Cardiac fibroblast (primary cell): ENCODE measurements at places on chromosomes 5 and 9.

GRCh38 chr9:115261656-115262081, 143.7 kb upstream of the TNC start:
- peak; percentile 49 for DNase-seq

DNA sequence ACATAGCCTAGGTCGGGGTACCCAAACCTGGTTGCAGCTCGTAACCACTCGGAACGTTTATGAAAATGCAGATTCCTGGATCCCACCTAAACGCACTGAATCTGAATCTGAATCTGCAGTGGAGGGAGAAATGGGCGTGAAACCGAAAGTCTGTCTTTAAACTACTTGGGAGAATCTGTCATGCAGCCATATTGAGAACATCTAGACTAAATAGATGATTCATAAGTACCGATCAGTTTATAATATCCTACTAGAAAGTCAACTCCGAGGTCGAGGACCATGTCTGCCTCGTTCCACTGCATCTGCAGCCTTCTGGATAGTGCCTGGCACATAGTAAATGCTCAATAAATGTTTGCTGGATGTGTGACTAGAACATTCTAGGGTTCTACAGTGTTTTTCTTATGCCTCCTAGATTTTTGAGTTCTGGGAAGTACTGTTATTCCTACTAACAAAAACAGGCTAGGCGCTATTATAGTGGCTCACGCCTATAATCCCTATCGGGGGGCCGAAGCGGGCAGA, 632 bp downstream of the COQ4 start:
- no peak for DNase-seq

GRCh38 chr5:157574456-157575380, 857 bp downstream of the ADAM19 start:
- peak; percentile 63 for DNase-seq

GRCh38 chr5:16791904-16792597, 144.0 kb downstream of the MYO10 start:
- no peak for DNase-seq

DNA sequence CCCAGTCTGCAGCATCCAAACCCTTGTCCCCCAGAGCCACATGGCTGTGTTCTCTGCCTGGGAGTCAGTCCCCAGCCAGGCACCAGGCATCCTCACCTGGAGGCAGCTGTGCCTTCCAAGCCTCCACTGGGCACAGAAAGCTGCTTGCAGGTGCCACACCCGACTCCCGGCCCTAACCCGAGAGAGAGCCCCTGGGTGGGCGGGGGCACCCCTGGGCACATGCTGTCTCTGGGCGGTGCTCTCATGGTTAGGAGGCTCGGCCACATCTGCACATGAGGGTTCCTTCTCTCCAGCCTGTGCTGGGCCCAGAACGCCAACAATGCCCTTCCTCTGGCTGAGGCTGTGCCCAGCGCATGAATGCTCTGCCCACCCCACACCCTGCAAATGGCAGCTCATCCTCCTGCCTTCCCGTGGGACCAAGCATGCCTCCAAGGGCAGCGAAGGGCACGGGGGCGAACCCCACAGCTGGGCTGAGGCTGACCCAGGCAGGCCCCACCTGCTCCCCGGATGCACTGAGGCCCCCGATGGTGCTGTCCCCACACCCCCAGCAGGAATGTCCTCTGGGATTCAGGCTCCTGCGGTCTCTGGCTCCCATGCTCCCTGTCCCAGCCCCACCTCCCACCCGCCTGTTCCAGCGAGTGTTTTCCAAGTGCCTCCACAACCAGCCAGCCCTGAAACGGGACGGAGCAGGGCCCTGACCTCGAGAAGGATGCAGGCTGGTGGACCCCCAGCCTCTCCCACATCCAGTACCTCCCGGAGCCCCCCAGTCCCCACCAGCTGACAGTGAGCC, 22.5 kb upstream of the CAMSAP1 start:
- DNase-seq = no peak

- DNase-seq = no peak
Measured at GRCh38 chr5:69230181-69230580, 4.5 kb upstream of the CDK7 start.

- DNase-seq = no peak
Measured at GRCh38 chr9:27442464-27442863, 81.6 kb upstream of the IFNK start.

GRCh38 chr5:403995-404394, 39.0 kb upstream of the EXOC3 start:
- no peak for DNase-seq
